Activated CD4-positive, alpha-beta T cell treated with anti-CD3 and anti-CD28 coated beads, Interleukin-2, amount 50 U/mL, for 16 hours (primary cell): ENCODE measurements at places on chromosomes 3 and 15.
A peak's percentile ranks its signal among the peaks of the same experiment; 100 is the strongest.

GRCh38 chr3:45010811-45011333 lies 15.2 kb upstream of the CLEC3B start:
- no peak for DNase-seq

GRCh38 chr15:80426316-80426715 lies 22.1 kb downstream of the ARNT2 start:
- no peak for DNase-seq

DNA sequence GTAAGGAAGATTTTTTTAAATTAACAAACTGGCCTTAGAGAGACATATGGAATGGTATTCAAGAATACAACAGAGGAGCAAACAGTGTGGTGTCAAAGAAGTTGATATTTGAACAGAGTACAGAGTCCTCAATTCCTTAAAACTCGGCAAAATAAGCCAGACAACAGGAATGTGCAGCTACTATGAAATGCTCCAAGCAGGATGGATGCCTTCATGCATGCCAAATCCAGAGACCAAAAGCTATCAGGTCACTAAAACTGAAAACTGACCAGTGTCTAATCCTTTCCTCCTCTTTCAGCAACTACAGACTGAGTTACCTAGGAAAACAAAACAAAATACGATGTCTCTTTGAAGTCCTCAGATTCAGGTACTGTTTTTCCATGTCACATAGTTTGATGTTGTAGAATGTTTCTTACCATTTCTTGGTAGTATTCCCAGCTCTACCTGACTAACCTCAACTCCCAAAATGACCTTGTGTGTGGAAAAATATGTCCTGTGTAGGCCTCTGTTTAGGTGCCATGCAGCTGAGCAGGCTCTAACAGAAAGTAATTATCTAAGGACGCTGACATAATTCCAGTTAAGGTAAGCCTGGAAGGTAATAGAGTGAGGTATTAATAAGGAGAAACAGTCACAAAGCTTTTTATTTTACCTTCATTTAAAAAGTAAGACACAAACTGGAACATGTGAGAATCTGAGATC lies 46.9 kb downstream of the TBL1XR1 start:
- no peak for DNase-seq

- no peak for DNase-seq
Observed at GRCh38 chr3:133227813-133228212, 172.0 kb upstream of the BFSP2 start.

DNA sequence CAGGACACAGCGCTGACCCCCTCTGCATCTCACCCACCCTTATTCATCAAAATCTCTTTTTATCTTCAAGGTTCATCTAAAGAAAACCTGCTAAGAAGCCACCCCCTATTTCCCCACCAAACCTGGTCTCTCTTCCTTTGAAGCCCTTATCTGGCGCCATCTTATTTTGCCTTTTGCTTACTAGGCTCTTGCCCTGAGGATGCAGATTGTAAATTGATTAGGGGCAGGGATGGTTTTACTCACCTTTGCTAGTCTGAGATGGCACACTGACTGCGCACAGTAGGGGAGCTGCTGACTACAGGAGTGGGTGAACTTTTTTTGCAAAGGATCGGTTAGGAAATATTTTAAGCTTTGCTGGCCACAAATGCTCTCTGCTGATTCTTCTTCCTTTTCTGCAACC lies 78.9 kb upstream of the BHLHE40 start:
- DNase-seq = peak; percentile 74
